Colonic mucosa (tissue), 4 donors: ENCODE measurements at places on chromosomes 3 and 15.

DNA sequence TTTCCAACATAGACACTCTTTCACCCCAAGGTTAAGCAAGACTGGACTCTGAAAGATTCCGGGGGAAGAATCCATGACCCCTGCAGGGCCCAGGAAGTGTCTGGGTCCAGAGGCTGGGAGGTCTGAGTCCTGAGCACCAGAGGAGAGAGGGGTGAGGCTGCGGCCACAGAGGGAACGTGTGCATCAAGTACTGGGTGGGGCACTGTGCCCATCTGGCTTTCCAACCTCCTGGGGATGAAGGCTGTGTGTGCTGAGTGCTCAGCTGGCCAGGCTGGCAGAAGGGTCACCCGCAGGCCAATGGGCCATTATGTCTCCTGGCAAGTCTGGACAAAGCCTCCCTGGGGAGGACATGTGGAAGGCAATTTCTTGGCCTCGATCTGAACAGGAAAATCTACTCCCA is 3.3 kb downstream of the CHRNA3 start:
- no peak for DNase-seq

- no peak for DNase-seq
Measured at GRCh38 chr3:87298111-87298718, 21.8 kb upstream of the POU1F1 start.

GRCh38 chr15:49103002-49103401 is 52.4 kb downstream of the COPS2 start:
- no peak for DNase-seq

DNA sequence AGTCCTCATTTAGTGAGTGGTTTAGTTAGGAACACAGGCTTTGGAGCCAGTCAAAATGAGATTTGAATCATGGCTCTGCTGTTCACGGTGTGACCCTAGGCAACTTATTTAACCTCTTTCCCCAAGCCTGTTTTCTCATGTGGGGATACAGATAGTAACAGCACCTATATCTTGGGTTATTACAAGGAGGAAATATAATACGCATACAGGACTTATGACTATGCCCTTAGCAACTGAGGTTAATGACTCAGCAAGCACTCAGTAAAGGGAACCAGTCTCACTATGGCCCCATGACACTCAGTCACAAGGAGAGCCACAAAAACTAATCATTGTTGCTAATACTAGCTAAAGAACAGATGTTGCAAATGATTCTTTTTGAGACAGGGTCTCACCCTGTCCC is 45.9 kb downstream of the SUMF1 start:
- no peak for DNase-seq

DNA sequence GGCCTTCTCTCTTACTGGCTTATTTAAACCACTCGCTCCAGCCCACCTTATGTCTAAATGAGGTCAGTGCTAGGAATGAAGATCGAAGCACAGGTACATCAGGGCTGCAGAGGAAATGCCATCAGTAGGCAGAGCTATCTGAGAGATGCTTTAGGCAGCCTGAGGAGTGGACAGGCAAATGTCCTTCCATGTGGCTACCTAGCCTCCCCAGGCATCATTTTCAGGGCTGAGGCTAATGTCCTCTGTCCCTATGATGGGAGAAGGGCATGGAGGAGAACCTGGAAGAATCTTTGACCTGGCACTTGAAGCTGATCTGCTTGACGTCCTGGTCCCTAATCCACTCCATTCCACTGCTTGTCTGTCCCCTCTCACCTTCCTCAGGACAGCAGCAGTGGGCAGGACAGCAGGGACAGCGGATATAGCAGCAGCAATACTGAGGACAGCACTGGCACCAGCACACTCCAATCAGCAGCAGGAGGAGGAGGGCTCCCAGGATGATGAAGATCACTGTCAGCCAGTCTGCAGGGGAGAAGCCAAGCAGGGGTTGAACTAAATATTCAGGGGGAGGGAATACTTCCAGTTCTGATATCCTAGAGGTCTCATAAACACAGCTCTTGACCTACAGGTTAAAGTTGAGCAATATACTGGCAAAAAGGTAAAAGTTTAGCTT is 21.0 kb downstream of the ILDR1 start:
- no peak for DNase-seq

DNA sequence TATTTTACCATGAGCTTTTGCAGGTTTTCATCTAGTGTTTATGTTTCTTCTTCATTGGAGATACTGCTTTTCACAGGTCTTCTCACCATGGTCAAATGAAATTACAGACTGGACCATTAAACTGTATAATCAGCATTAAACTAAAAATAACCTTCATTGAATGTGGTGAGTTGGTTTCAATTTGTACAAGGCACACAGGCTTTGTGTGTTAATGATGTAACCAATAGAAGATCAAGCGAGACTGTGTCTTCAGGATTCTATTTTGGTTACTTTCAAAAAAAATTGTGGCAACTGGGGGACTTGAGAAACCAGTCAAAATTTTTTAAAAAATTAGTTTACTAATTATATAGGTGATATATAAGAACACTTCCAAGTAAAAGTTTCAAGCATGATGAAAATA is 54.3 kb upstream of the GCSAM start:
- DNase-seq = no peak

DNA sequence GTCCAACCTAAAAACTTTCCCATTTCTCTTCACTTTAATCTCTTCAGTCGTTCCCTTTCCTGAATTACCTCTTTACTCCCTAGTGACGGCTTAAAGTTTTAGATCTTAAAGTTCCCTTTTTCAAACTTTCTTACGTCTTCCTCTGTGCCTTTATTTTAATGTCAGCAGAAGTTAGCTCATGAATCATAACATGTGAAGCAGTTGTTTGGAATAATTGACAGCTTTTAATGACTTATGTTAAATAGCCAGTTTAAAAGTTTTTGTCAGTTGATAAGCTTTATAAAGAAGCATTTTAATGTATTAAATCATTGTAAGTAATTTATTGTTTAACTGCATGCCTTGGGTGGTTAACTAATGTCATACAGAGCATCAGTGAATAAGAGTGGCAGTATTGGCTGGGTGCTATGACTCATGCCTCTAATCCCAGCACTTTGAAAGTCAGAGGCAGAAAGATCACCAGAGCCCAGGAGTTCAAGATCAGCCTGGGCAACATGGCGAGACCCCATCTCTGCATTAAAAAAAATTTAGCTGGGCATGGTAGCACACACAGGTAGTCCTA is 33.9 kb downstream of the PIK3CA start:
- DNase-seq = no peak

DNA sequence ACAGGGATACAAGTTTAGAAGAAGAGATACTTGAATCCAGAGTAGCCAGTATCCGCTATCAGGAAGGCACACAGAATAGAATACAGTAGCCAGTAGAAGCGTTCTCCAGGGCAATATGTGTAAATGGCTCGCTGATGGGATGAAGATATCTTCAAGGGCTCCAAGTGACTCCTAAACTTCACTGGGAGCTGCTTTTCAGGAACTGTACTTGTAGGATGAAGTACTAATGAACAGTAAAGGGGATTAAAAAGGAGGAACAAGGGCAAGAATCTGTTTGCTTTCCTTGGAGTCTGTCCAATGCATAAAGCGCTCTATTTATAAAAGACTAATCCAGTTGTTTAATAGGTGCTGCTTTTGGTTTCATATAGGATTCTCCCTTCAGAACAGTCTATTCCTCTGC is 78.4 kb downstream of the THRB start:
- DNase-seq = no peak
